Activated CD4-positive, CD25-positive, alpha-beta regulatory T cell treated with anti-CD3 and anti-CD28 coated beads, Interleukin-2, amount 50 U/mL, for 24 hours (primary cell): ENCODE measurements at places on chromosomes 16 and 17.

GRCh38 chr17:57524839-57525568 lies 220.1 kb downstream of the CCDC182 start:
- no peak for ATAC-seq

DNA sequence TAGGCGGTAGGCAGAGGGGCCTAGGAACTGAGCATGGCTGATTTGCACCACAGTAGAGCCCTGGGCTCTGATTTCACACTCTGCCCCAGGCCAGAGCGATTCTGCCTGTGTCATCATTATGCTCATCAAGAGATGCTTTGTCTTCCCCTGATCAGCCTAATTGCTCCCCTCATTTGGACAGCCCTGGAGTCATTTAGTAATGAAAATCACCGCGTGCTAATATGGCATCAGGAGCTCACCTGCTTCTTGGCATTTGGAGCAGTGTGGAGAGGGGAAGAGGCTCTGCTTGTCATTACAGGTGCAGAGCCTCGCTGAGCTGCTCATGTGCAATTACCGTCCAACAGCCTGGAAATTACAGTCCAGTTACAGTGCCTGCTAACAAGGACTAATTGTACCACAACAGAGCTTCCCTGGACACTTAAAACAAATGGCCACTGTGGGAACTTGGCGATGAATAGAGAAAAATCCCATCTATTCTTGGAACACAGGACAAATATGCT lies 157.1 kb upstream of the WSCD1 start:
- ATAC-seq = no peak

- ATAC-seq = no peak
Observed at GRCh38 chr17:78940258-78940657, 15.1 kb upstream of the TIMP2 start.

DNA sequence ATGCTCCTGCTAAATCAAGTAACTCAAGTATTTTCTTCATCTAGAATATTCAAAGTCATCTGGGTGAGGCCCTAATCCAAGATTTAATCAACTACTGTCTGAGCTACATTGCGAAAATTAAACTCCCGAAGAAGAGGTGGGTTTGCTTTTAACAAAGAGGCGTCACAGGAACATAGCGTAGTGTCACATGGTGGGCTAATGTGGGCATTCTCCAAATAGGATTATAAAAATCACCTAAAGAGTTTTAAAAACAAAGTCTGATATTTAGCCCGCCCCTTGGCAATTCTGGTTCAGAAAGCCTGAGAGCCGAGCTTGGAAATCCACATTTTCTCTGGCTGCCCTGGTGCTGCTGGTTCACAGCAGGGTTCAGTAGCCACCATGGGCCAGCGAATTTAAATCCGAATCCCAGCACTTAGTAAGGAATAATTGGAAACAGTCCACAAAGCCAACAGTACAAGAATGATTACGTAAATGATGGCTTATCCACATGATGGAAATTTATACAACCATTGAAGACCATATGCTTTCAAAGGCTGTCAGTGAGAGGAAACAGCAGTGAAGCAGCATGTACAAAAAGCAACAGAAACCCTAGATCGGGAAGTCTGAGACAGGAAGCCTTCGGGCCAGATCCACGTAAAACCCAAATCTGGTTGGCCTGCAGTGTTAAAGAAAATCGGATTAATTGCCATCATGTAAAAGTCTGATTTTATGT lies 8.8 kb downstream of the PMM2 start:
- ATAC-seq = no peak

GRCh38 chr16:82857693-82858365 lies 231.1 kb downstream of the CDH13 start:
- ATAC-seq = no peak

DNA sequence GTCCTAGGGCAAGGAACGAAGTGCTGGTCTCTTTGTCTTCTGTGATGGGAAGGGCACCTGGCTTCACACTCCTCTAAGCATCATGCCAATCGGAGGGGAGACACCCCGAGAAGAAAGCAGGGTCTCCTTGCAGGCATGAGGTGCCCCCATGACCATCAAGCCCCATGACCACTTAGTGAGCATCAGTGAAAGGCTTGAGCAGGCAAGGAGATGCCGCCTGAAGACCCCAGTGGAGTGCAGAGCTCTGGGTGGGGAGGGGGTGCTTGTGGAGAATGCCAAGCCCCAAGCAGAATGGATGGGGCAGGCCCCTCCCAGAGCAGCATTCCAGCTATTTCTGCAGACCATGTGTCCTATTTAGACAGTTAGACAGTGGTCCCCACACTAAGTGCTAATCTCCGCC lies 232.7 kb upstream of the TNRC6C start:
- no peak for ATAC-seq

GRCh38 chr16:84500531-84500930 lies 3.9 kb downstream of the MEAK7 start:
- no peak for ATAC-seq

DNA sequence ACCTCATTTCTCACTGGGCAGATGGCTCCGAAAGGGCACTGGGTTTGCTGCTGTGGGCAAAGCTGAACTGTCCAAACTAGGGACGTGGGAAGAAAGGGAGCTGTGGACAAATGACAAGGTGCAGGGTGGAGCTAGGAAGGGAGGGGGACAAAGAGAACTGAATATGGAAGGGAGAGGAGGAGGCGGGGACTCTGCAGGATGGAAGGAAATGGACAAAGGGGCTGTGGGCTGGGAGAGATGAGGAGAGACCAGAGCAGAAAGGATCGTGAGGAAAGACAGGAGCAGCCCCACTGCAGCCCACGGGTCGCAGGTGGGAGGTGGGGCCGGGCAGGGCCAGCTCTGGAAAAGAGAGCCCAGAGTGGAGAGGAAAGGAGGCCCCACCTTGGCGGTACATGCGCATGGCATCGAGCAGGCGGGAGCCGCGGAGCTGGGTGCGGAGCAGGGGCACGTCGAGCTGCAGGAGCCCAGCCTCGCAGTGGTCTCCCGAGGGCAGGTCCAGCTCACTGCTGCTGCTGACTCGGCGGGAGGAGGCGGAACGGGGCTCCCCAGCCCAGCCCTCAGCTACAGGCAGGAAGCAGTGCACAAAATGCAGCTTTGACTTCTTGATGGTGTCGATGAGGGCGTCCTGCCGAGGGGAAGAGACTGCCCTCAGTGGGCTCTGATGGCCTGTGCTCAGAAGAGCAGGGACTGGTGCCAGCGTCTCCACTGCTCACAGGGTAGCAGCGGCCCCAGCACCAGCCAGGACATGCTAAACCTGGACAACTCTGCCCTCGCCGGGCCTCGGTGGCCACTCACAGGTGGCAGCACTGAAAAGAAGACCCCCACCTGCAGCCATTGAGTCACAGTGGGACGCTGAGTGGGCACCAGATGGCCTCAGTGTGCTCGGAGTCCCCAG lies 66.8 kb downstream of the PIPOX start:
- no peak for ATAC-seq

- no peak for ATAC-seq
Observed at GRCh38 chr17:42530952-42531454, 5.0 kb upstream of the NAGLU start.

DNA sequence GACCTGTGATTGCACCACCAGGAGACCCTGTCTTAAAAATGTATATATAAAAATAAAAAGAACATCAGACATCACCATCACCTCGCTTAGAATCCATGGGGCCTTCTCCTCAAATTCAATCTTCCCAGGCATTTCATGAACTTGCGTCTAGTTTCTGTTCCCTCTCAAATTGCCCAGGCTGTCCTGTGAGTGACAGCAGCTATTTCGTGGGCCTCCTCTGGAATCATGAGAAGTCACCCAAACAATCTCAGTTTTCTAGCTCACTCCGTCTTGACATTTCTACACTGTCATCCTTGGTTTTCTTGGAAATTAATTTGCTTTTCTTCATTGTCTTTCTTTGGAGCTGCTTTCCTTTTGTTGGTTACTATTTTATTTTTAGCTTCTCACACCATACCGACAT lies 7.3 kb downstream of the SLC52A1 start:
- no peak for ATAC-seq

DNA sequence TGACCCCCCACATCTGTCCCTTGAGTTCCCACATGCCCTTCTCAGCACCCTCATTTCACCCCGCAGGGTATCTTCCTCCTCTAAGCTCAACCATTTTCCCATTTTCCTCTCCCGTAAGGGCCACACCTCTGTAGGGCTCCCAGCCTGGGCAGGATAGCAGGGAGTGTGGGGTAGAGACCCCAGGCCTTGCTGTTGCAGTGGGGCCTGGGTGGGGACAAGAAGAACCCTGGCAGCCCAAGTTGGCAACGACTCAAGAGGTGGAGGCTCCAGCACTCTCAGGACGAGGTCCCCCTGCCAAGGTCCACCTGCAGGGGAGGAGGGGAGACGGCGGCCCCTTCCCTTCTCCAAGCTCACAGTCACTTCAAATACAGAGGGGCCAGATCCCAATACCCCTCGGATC lies 2.0 kb upstream of the TMEM92 start:
- no peak for ATAC-seq

GRCh38 chr16:22670551-22671041 lies 143.4 kb upstream of the HS3ST2 start:
- peak; percentile 41 for ATAC-seq

DNA sequence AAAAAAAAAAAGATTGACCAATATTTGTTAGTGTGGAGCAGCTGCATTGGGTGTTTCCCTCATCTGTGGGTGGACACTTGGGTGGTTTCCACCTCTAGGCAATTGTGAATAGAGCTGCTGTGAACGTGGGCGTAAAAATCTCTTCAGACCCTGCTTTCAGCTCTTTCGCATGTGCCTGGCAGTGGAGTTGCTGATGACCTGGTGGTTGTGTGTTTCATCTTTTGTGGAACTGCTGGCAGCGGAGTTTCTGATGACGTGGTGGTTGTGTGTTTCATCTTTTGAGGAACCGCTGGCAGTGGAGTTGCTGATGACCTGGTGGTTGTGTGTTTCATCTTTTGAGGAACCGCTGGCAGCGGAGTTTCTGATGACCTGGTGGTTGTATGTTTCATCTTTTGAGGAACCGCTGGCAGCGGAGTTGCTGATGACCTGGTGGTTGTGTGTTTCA lies 21.4 kb downstream of the ZC3H18 start:
- peak; percentile 67 for ATAC-seq

- no peak for ATAC-seq
Observed at GRCh38 chr16:89408315-89408714, 82.0 kb downstream of the ANKRD11 start.

GRCh38 chr17:15260376-15261257 lies 4.5 kb downstream of the PMP22 start:
- peak; percentile 83 for ATAC-seq

GRCh38 chr17:35889818-35890773 lies 9.9 kb upstream of the CCL5 start:
- no peak for ATAC-seq

- no peak for ATAC-seq
Observed at GRCh38 chr17:46036491-46036890, 37.4 kb downstream of the STH start.

DNA sequence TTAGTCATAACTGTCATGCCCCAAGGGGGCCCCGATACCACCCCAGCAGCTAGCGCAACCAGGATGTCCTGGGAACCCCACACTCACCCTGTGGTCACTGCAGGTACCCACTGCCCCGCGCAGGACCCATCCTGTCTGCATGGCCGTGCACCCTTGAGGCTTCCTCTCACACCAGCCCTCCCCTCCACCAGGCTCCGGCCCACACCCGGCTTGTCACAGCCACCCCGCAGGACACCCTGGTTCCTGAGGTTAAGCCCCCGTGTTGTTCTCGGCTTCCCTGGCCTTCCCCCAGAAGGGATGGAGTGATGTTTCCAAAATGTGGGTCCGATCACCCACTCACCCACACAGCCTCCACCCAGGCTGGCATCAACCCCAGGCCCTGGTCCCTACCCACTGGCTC lies 7.5 kb downstream of the DNASE1L2 start:
- no peak for ATAC-seq

DNA sequence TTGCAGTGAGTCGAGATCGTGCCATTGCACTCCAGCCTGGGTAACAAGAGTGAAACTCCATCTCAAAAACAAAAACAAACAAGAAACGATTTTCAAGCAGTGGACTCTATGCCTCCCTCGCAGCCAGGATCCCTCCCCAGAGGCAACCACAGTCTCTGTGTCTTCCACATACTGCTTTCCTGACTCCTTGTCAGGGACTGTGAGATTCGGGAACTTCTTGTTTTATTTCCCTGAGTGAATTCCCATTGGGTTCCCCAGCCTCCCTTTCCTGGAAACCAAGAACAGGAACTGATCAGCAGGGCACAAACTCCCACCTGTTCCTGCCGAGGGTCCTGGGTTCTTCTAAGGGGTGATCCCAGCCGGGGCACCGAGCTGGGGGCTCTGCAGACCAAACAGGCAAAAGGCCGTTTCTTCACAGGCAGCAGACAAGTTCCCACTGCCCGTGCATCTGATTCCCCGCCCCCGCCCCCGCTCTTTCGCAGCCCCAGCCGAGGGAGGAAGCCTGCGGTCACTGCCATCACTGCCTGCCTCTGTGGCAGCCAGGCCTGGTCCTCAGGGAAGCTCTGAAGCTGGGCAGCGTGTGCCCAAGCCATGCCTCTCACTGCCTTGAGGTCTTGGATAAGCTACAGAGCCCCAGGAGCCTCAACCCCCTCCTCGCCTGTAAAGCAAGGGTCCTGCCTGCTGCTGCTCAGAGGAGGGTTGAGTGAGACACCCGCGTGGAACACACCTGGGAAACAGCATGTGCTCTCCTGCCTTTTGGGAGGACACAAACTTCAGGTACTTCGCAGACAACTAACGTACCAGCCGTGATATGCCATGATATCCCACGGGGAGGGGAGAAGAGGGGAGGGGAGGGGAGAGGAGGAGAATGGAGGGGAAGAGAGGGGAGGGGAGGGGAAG lies 5.5 kb upstream of the PIEZO1 start:
- peak; percentile 69 for ATAC-seq

DNA sequence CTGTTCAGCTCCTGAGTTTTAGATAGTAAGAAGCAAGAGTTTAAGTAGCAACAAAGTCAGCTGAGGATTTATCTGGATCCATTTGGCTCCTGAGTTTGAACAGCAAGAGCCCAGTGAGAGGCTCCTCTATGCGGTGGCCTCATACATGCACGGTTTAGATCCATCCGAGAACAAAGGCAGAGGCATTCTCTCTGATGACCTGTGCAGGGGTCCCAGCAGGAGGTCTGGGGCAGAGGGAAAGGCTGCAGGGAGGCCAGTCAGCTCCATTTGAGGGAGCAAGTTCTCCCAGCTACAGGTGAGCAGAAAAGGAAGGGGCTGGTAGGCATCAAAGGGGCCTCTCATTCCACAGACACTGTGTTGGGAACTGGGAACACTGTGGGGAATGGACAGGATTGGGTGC lies 16.5 kb downstream of the PITPNM3 start:
- ATAC-seq = no peak

DNA sequence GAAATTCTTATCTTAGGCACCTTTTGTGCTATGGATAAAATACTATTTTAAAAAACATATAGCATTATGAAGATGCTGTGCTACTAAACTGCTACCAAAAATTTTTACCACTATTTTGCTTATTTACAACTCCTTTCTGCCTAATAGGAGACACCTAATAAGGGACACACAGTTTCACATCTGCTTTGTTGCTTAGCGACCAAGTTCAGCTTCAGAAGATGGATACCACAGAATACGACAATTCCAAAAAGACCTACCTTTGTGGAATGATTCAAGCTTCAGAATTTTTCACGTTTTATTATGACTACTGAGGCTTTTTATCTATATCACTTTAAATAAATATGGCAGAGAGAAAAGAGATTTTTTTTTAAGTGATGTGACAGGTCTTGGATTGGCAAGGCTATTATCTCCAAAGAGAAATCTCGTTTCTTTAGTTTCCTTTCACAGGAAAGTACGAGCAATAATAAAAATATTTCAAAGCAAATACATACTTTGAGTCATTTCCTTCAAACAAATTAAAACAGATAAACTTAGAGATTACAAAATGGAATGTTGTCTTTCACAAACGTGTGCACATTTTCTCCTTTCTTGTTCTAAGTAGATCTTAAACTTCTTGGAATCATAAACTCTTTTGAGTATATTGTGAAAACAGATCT lies 35.4 kb downstream of the SPAG9 start:
- peak; percentile 33 for ATAC-seq

- ATAC-seq = peak; percentile 46
Observed at GRCh38 chr16:3467921-3468320, 24.4 kb downstream of the NAA60 start.

- no peak for ATAC-seq
Observed at GRCh38 chr17:20938988-20939615, 103.7 kb downstream of the USP22 start.
